Cortex of kidney (tissue), 1 donor: ENCODE measurements at places on chromosomes 3 and 15.

GRCh38 chr3:116316771-116317170 is 128.5 kb downstream of the LSAMP start:
- DNase-seq, result no peak

GRCh38 chr15:84817466-84818081 is 418 bp downstream of the ALPK3 start:
- DNase-seq, result no peak

- no peak for DNase-seq
These were observed 19.4 kb downstream of the PLSCR1 start for GRCh38 chr3:146524961-146525360.

DNA sequence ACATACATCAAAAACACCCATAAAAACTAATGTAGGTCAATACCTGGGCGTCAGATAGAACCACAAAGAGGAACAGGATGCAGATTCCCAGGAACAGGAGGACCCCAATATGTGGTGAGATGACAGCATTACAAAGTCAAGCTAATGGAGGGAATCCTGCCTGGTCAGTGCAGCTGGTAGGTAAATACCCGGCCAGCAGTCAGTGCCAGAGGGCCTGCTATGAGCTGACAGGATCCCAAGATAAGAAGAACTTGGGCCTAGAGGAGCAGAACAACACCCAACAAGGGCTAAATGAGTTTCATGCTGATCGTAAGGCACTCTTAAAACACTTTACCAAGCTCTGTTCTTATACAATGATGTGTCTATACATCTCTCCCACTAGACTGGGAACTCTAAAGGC is 61.2 kb upstream of the KCNMB2 start:
- DNase-seq, result no peak

GRCh38 chr15:75775296-75776064 is 62.8 kb upstream of the CSPG4 start:
- DNase-seq, result no peak

DNA sequence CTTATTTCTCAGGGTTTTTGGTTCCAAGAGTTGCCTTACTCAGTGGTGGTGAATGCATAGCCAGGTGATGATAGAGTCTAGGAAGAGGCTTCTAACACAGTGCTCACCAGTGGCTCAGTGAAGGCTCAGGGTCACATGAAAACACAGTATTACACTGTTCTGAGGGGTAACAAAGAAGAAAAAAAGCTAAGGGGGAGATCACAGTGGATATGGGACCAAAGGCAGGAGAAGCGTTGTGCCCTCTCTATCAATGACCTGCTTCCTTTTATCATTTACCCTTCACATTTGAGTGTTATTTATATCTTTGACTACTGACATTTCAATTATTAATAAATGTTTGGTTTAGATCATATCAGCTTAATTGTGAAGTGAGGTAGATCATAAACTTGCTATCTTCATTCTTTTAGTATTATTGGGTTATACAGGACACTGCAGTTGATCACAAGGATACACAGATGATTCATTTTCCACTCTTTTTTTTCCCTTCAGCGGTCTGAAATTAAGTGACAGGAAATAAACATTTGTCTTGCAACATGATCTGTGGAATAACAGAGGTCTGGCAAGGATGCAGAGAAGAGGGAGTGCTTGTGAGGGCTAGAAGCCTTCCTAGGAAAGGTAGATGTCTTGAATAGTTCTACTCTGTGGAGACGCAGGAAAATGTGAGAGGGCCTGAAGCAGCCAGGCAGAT is 171.7 kb downstream of the C3orf38 start:
- no peak for DNase-seq

GRCh38 chr3:181330821-181331563 is 341.5 kb upstream of the DNAJC19 start:
- DNase-seq, result no peak

DNA sequence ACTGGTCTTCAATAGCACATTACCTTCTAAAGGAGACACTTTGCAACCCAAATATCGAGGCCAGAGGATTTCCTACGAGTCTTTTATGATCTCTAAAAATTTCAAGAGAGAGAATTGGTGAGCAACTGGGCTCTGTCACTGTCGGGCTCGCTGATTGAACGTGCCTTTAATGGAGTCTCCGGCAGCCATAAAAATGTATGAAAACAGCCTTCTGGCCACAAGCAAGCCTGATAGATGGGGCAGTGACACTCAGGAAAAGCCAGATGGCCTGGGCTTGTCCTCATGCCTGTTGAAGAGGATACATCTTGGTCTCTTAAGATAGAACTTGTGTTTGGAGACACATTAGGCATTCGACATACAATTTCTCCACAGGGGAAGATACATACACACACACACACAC is 419.5 kb upstream of the PROK2 start:
- no peak for DNase-seq

DNA sequence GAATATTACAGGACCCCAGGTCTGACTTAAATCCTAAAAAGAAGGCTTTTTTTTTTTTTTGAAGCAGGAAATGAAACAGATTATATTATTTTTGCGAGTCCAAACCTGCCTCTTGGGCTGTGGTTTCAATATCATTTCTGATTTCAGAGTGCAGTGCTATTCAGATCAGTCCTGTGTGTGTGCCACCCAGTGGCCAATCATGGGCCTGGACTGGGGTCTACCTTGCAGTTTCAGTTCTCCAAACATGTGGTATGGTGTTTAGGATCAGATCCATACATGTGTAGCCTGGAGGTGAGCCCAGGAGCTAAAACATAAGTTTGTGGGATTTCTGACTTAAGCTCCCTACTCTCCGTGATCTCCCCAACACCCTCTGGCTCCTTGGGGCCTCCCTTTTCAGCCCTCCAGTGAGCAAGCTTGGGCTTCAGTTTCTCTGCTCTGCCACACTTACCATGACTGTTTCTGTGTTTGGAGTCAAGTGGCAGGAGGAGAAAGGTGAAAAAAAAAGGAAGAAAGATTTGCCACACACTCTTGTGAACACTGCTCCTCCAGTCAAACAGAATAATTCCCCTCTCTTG is 12.1 kb upstream of the THSD4 start:
- no peak for DNase-seq

- no peak for DNase-seq
These were observed 28.1 kb upstream of the LHFPL4 start for GRCh38 chr3:9581742-9582141.

- DNase-seq, result no peak
These were observed 124.4 kb upstream of the TOPAZ1 start for GRCh38 chr3:44117239-44117638.

- no peak for DNase-seq
These were observed 68.8 kb downstream of the TCF12 start for GRCh38 chr15:56987286-56987685.

DNA sequence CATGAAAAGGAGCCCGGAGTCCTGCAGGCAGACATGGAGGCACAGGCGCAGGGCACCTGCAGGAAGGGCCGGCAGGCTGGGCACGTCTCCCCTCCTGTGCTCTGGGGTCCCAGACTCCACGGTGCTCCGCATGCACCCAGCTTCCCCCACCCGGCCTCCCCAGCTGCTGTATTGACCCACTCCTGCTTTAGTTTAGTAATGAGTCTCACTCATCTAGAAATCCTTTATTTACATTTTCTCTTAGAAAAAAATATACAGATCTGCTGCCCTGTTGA is 8.5 kb downstream of the MESP2 start:
- no peak for DNase-seq
